ENCODE measurements at places on chromosomes 1 and 21. TPM values are rescaled to one million over a fixed set of nuclear protein-coding genes. Genes with fewer than 3 reads are reported as not detected.

- DNase-seq: no peak
Measured at GRCh38 chr1:15459771-15460707, 3.5 kb downstream of the CELA2A start.

DNA sequence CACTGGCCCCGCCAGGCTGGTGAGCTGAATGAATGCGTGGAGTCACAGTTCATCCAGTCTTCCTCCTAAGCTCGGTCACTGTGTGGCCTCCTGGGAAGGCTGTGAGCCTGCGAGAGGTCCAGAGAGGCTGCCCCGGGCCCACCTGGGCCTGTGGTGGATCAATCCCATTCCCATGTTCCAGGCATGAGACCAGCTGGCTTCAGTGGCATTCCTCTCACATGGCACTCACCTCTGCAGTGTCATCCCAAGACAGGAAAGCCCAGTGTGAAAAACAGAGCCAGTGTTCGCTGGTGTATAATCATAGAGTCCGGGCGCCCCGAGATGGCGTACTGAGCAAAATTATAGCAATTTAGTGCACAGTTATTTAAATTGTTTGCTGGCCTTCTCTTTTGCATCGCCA lies 37.6 kb upstream of the EPHA8 start:
- no peak for DNase-seq

DNA sequence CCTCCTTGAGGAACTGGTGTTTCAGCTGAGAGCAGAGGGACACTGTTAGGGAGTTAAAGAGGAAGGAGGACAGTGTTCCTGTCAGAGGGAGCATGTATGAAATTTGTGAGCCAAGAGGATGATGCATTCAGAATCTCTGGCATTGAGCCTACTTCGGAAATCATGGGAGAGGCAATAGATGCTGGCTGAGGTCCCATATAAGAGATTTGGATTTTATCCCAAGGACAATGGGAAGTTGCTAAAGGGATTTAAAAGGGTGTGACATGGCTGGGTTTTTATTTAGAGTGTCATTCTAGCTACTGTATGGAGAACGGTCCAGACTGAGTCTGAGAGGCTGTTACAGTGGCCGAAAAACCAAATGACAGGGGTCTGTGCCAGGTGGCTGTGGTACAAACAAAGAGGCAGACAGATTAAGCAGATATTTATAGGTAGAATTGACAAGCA lies 403.2 kb upstream of the B3GALT2 start:
- no peak for DNase-seq

GRCh38 chr1:234164098-234164709 lies 209.1 kb upstream of the COA6 start:
- no peak for DNase-seq

PSMD4 gene
- 153 TPM for total RNA-seq

KLHDC9 gene
- 14.1 TPM for total RNA-seq

MAP10 gene
- 2.5 TPM for total RNA-seq

Measured in sigmoid colon (tissue), 7 donors.